ENCODE measurements at places on chromosomes 2 and 18.

GRCh38 chr2:229425598-229425997 lies 154.5 kb upstream of the PID1 start:
- DNase-seq = no peak

DNA sequence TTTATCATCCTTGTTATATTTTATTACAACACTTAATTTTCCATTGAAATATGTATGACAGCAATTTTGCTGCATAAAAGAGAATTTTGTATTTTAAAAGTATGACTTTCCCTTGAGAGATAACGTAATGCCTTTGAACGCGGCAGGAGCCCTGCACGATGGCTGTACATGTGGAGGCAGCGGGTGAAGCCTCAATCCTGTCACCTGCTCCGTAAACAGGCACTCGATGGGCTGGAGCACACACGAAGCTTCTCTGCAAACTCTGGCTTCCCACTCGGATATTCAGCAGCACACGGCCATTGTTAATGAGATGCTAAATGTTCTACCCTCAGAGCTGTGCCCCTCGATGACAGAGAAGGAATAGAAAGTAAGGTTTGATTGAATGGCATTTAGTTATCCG lies 184.4 kb downstream of the RTP5 start:
- DNase-seq = no peak

GRCh38 chr2:47300609-47301276 lies 102.2 kb upstream of the MSH2 start:
- DNase-seq = no peak

GRCh38 chr2:82289446-82289845 lies 1984.9 kb upstream of the LRRTM1 start:
- no peak for DNase-seq

DNA sequence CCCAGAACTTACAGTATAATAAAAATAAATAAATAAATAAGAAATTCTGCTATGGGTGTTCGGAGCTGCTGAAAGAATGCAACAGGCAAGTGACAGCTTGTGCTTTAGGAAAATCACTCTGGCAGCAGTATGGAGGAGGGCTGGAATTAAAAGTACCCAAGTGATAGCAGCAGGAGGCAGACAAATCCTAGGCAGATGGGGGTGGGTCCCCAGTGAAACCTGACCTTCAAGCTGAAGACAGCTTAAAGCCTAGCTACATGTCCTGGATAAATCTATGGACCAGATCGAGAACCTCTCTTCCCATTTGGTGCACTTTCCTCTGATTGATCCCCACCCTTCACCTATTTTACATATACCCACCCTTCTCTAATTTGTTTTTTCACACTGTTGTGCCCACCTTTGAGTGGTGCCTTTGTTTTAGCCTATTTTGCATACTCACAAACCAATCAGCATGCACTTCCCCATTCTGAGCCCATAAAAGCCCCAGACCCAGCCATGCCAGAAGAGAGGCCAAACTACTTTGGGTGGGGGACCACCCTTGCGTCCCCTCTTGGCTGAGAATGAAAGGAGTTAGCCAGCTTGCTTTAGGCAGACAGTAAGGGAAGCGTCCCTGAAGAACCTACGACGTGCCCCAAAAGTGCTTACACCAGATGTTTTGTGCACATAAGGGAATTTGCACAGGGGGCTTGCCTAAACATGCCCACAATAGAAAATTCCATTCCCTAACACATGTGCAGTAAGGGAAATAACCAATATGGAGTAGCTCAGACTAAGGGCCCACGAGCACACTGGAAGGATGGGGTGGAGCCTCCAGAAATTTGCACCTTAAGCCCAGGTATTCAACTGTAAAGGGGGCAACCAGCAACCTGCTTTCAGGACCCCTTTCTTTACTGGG lies 3.0 kb downstream of the METTL8 start:
- DNase-seq = no peak

GRCh38 chr2:45904267-45904945 lies 252.9 kb downstream of the PRKCE start:
- no peak for DNase-seq

DNA sequence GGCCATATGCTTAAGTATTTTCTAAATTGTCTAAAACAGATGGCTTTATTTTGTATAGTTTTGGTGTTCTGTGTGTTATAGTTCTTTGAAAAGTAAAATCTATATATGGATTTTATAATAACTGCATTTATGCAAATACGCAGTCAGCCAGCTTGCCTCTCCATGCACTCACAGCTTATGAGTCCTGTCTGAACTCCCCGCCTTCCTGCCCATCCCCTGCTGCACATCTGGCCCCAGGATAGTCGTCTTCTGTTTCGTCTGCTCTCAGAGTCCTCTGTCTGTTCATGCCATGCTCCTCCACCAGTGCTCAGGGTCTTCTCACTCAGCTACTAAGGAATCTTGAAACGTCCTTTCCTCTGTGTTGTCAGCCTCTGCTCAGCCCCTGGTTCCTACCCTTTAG lies 28.2 kb upstream of the ANKRD62 start:
- DNase-seq = no peak

- no peak for DNase-seq
Observed at GRCh38 chr2:221553333-221553732, 18.8 kb downstream of the EPHA4 start.

- DNase-seq = no peak
Observed at GRCh38 chr2:165804719-165805118, 10.7 kb upstream of the GALNT3 start.

DNA sequence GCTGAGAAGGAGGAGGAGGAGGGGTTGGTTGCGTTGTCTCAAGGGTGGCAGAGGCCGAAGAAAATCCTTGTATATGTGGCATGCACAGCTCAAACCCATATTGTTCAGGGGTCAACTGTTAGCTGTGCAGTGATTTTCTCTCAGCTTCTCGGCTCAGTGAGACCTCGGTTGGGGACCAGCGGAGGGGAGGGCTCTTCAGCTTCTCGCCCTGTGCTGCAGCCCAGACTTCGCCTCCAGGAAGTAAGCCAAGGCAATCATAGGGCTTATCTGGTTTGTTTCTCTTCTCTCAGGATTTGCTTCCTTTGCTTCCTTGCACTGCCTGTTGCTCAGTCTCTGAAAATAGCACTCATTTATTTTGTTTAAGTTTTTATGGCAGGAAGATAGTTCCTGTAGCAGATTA lies 85.5 kb downstream of the SOWAHC start:
- no peak for DNase-seq

DNA sequence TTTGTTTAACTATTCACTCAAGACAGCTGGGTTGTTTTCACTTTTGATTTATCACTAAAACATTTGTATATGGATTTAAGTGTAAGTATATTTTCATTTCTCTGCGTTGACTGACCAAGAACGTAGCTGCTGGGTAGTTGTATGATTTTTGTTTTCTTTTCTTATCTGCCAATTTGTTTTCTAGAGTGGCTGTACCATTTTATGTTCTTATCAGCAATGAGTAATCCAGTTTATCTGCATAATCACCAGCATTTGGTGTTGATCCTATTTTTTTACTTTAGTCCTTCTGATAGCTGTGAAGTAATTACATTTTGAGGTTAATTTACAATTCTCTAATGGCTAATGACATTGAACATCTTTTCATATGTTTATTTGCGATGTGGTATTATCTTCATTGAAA lies 1178.4 kb upstream of the TMEFF2 start:
- no peak for DNase-seq

DNA sequence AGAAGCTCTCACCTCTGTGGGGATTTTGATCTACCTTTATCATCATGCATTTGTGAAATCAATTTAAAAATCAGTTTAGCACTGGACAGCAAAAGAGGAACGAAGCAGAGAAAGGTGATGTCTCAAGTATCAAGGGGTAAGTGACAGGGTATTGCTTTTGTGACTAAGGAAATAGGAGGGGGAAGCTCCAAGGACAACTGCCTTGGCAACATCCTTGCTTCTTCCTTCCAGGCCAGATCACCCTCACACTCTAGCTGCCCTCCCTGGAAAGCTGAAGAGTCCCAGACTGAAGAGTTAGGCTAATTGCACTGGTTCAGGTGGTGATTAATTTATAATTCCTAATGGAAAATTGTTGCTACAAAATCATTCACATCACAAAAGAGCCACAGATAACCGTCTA lies 859.1 kb upstream of the ACVR2A start:
- no peak for DNase-seq

GRCh38 chr18:44805643-44806042 lies 125.0 kb downstream of the SETBP1 start:
- DNase-seq = no peak

GRCh38 chr2:237922641-237923361 lies 44.0 kb upstream of the UBE2F start:
- DNase-seq = no peak

DNA sequence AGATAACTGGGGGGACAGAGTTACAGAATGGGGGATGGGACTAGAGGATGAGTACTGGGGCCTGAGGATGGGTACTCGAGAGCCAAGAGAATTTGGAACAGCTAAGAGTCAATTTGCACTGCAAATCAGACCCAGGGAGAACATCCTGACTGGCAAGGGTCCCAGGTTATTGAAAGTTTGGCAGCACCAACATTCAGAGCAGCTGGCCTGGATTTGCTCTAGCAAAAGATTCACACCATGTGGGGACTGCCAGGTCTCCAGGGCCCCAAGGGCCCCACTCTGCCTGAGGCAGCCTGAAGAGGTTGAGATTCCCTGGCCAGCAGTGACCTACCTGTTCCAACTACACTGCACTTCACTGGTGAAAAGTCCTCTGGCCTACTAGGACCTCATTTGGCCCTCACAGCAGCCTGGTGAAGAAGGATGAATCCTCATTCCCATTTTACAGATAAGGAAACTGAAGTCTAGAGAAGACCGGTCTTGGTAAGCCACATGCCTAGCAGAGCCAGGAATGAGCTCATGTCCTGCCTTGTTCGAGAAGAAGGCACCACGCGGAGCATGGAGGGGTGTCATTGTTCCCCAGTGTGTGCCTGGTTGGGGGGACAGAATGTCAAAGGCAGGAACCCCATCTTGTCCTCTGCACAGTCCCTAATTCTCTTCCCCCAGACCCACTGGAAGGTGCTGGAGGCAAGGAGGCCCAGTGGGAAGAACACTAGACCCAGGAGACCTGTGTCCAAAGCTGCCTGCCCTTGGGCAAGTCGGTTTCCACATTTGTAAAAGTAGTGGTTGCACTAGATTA lies 258.6 kb downstream of the TNS1 start:
- DNase-seq = no peak

GRCh38 chr2:138424436-138425140 lies 77.0 kb upstream of the SPOPL start:
- no peak for DNase-seq

- no peak for DNase-seq
Observed at GRCh38 chr18:71223486-71223885, 934.6 kb downstream of the SOCS6 start.

DNA sequence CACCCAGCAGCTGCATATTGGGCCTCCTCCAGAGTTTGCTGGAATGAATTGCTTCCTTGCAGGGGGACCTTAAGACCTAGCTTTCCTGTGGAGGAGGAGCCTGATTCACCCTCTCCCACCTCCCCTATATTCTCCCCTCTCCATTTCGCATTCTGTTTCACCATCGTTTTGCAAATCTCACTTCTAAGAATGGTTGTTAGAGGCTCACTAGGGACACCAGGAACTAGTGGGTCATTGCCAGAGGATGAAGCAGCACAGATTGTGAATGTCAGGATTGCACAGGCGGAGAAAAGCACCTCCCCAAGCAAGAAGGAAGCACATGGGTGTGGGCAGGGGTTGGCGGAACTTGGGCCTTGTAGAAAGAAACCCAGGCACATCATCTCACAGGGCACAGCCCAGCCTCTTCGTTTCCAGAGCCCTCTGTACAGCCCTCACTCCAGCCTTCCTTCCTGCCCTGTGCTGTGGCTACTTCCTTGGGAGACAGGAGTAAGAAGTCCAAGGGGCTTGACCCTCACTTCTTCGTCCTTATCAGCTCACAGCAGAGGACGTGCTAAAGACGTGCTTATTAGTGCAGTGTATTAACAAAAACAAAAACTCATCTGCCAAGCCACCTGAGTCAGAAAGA lies 63.4 kb downstream of the TACR1 start:
- no peak for DNase-seq

DNA sequence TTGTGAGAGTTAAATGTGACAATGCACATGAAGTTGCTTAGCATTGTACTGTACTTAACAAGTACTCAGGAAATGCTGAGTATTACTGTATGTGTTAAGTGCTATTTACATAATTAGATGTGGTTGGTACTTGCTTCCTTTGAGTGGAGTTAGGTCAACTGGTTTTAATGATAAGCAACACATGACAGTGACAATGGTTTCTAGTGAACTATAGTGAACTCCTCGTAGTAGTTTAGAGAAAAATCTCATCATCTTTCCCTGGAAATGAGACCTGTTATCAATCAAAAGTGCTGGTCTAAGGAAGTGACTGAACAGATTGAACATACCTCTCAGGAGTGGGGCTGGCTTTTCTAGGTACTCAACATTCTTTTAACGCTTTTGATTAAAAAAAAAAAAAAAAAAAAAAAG lies 29.2 kb upstream of the ZDBF2 start:
- no peak for DNase-seq

DNA sequence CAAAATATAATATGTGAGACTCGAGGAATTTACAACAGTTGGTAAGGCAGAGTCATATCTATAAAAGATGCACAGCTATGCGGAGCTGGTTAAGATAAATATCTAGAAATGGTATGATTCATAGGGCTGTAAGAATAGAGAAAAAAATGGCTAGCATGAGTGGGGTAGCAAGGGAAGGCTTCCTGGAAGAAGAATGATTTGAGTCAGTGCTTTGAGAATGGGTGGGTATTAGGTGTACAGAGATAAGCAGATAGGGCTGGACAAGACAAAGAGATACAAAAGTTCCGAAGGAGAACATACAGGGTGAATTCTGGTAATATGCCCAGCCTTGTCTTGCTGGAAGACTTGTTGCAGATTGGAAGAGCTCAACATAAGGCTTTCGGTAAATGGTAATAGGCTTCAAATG lies 291.5 kb upstream of the CCDC68 start:
- no peak for DNase-seq

DNA sequence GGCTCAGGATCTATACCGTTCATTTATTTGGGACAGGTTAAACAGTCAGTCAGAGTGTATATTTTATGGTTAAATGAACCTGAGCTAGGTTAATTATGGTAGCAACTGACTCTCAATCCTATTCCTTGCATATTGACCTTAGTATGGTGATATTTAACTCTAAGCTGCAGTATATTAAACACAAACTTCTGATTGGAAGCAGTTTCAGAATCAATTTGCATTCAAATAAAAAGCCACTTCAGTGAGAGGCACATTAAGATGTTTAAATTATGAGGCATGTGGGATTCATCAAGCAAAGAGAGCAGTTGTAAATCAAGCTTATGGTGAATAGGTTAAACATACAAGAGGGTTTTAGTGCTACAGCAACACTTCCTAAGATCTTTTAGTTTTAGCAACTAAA lies 40.4 kb downstream of the FRZB start:
- DNase-seq = no peak

- no peak for DNase-seq
Observed at GRCh38 chr2:132607426-132608090, 62.4 kb downstream of the LYPD1 start.

GRCh38 chr18:5064841-5065370 lies 132.2 kb downstream of the AKAIN1 start:
- DNase-seq = no peak

Measured in HS-5 (cell line).